Cardiac fibroblast (primary cell): ENCODE measurements at places on chromosomes 1 and 21.

GRCh38 chr1:168892931-168893330 lies 163.9 kb upstream of the DPT start:
- DNase-seq: no peak

DNA sequence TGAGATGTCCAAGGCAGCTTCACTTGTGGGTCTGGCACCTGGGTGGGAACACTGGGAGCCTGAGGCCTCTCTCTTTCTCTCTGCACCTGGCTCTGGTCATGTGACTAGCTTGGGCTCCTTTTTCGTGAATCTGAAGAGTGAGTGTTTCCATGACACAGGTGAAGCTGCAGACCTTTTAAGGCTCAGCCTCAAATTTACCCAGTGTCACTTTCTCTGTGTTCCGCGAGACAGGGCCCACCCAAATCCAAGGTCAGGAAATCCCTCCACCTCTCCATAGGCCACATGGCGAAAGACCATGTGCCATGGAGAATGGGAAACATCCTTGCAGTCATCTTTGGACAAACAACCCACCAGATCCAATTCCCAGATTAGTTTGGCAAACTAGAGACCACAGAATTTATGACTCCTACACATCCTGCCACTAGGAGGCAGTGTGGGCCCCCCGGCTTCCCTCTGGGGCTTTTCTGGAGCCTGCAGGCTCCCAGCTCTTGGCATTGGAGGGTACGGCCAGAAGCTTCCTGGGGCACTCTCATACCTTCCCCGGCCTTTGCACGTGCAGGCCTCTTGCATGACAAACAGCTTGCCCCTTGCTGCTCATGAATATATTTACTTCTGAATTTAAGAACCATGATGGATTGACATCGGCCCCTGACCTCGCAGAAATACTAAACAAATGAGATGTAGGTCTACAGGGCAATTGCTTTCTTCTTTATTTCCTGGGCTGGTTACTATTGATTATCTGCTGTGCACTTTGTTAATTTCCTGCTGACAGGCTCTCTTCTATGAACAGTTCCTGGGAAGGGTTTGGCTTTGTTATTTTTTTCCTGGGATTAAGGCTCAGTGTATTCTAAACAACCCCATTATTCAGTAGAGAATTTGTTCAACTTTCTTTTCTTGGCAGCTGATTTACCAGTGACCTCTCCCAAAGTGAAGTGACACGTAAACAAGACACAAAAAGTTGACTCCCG lies 180.7 kb downstream of the KAZN start:
- peak; percentile 31 for DNase-seq

DNA sequence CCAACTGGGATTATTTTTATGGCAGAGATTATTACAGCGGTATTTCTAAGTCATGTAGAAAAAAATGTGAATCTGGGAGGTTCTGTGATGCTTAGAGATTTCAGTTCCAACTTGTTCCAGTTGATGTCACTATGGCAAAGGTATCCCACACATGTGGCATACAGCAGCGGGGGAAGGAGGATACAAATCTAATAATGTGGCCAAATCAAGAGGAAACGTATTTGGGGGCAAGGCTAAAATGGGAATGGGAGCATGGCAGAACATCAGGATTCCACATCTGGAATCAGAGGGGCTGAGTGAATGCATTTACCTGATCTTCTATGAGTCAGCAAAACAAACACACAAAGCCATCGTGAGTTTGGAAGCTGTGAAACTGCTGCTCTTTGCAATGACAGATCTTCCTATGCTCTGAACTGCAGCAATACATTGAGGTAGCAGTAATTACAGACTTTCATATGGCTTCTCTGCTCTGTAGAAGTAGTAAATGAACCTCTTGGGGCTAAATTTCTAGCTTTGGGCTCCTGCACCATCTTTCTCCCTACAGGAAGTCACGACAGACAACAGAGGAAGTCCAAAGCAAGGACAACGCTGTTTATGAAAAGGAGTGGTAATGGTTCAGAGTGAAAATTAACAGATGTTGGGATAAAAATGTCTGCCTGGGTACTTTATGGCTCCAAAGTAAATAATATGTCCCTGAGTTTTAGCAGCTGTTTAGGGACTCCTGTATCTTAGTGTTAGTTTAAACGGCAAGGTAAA lies 55.5 kb downstream of the GABPA start:
- DNase-seq: peak; percentile 56

GRCh38 chr1:239997515-239998311 lies 94.0 kb upstream of the FMN2 start:
- DNase-seq: no peak

DNA sequence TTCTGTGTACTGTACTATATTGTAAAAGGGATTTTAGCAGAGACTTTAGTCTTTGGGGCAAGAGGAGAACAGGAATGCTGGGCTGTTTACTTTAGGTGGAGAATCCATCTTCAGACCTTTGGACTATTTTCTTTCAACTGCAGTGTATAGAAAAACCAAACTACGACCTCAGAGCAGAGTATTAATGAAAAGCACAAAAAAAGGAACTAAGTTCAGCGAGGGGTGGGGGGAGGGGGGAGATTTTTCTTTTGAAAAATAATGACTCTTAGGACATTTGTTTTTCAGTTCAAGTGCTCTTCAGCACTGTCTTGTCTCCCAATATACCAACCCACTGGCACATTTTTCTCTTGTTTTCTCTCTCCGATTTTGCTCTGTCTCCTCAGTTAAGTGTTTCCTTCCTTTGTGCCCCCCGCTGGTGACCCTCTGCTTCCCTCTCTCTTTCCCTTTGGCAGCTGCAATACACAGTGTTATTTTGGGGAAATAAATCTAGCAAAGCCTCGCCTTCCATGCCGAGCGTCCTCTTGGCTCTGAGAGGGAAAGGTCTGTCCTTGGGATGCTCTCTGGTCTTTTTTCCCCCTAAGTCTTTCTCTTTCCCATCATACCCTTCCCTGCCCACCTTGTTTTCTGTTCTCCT lies 44.8 kb downstream of the ACP6 start:
- no peak for DNase-seq

- no peak for DNase-seq
Measured at GRCh38 chr21:46114963-46115362, 17.1 kb downstream of the COL6A2 start.
